CD4-positive, CD25-positive, alpha-beta regulatory T cell (primary cell): ENCODE measurements at places on chromosomes 16 and 17. TPM values are rescaled to one million over a fixed set of nuclear protein-coding genes. Genes with fewer than 3 reads are reported as not detected.

The ADGRG1 gene
- 1.2 TPM for total RNA-seq

The FAM20A gene
- total RNA-seq, result not detected

The KRT13 gene
- total RNA-seq, result not detected

The CCL17 gene
- not detected for total RNA-seq

The CA7 gene
- total RNA-seq, result not detected

The ABI3 gene
- 6.5 TPM for total RNA-seq

The EXOSC6 gene
- total RNA-seq, result 29.6 TPM

GRCh38 chr16:1265090-1265630 lies 9.3 kb downstream of the TPSD1 start:
- no peak overlapping the region for H3K27ac ChIP-seq
- DNase-seq, result no peak
- no peaks in the 10 kb centered on the region for H3K27me3 ChIP-seq
- H3K36me3 ChIP-seq, result no peaks in the 10 kb centered on the region
- H3K4me1 ChIP-seq, result no peaks in the 10 kb centered on the region

- peaks cover 20% of the 10 kb centered on the region for H3K27me3 ChIP-seq
- peaks cover 13% of the 10 kb centered on the region for H3K4me1 ChIP-seq
- no peak overlapping the region for H3K27ac ChIP-seq
Observed at GRCh38 chr16:80931801-80932707, 74.6 kb downstream of the CMC2 start.

GRCh38 chr16:57273359-57273758 lies 11.1 kb downstream of the PLLP start:
- H3K4me1 ChIP-seq, result no peaks in the 10 kb centered on the region
- no peak for DNase-seq
- no peak overlapping the region for H3K27ac ChIP-seq
- H3K27me3 ChIP-seq, result no peaks in the 10 kb centered on the region

- no peak overlapping the region for H3K27ac ChIP-seq
- no peak overlapping the region for H3K4me3 ChIP-seq
- DNase-seq, result no peak
- H3K27me3 ChIP-seq, result no peaks in the 10 kb centered on the region
- H3K36me3 ChIP-seq, result no peaks in the 10 kb centered on the region
Observed at GRCh38 chr17:82888583-82889495, 49.0 kb upstream of the ZNF750 start.

DNA sequence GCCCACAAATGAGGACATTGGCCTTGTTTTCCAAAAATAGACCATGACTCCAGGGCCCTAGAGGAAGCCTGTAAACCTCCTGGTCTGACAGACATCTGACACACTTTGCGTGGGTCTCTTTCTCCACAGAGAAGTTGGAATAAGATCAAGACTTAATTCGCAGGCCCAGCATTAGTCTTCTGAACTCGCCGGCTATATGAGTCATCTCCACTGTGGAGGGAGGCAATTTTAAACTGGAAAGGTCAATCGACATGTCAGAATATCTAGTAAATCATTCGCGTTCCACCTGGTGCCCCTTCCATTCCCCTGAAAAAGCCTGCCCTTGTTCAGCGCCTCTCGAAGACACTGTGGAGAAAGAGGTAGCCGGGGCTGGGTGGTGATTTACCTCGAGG lies 140.1 kb downstream of the CLEC16A start:
- H3K36me3 ChIP-seq, result peaks cover 10% of the 10 kb centered on the region
- H3K27ac ChIP-seq, result no peak overlapping the region
- H3K4me3 ChIP-seq, result no peak overlapping the region
- H3K27me3 ChIP-seq, result no peaks in the 10 kb centered on the region

DNA sequence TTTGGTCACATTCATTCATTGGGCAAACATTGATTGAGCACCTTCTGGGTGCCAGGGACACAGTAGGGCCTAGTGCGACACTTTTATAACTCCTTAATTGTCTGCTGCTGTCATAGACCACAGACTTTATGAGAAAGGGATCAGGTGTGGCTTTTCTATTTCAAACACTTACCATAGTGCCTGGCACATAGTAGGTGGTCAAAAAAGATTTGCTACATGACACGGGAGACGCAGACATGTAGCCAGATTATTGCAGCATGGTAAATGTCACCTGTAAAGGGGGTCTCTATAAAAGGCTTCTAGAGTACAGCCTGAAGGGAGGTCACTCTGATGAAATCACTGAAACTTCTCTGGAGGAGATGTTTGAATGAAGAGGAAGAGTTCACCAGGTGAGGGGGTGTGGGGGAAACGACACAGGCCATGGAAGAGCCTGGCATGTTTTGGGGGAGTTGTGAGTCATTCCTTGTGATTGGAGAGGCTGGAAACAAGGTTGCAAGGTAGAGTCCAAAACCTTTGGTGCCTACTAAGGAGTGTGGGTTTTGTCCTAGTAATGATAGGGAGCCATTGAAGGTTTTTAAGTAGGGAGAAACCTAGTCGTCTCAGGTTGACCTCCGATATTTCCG lies 1.6 kb downstream of the RSAD1 start:
- H3K36me3 ChIP-seq, result peaks cover 26% of the 10 kb centered on the region
- no peak overlapping the region for H3K4me3 ChIP-seq
- peaks cover 15% of the 10 kb centered on the region for H3K4me1 ChIP-seq

DNA sequence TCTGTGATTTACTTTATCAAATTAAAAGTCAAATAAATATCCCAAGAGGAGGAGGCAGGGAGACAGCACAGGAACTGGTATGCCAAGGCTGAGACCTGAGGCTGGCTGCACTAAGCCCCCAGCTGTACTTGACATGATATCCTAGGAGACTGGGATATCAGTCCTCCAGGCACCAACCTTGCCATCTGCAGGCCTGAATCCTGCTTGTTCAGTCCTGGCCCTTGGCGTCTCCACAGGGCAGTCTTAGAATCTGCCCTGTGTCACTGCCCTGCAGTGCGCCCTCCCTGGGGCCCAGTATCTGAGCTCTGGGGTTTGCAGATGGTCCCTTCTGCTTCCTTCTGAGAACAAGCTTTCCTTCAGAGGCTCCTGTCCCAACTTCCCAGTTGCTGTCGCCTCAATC lies 75.9 kb downstream of the HS3ST3A1 start:
- no peak for DNase-seq
- H3K4me3 ChIP-seq, result no peak overlapping the region
- no peak overlapping the region for H3K27ac ChIP-seq
- H3K36me3 ChIP-seq, result no peaks in the 10 kb centered on the region
- peaks cover 4% of the 10 kb centered on the region for H3K27me3 ChIP-seq
- H3K4me1 ChIP-seq, result no peaks in the 10 kb centered on the region

- H3K4me3 ChIP-seq, result no peak overlapping the region
- H3K4me1 ChIP-seq, result no peaks in the 10 kb centered on the region
- H3K27me3 ChIP-seq, result no peaks in the 10 kb centered on the region
- DNase-seq, result no peak
- no peak overlapping the region for H3K27ac ChIP-seq
Observed at GRCh38 chr17:17900615-17901520, 64.1 kb upstream of the SREBF1 start.

- H3K27me3 ChIP-seq, result no peaks in the 10 kb centered on the region
- H3K4me3 ChIP-seq, result no peak overlapping the region
- peaks cover 12% of the 10 kb centered on the region for H3K36me3 ChIP-seq
Observed at GRCh38 chr17:57670769-57671569, 74.1 kb downstream of the CCDC182 start.

DNA sequence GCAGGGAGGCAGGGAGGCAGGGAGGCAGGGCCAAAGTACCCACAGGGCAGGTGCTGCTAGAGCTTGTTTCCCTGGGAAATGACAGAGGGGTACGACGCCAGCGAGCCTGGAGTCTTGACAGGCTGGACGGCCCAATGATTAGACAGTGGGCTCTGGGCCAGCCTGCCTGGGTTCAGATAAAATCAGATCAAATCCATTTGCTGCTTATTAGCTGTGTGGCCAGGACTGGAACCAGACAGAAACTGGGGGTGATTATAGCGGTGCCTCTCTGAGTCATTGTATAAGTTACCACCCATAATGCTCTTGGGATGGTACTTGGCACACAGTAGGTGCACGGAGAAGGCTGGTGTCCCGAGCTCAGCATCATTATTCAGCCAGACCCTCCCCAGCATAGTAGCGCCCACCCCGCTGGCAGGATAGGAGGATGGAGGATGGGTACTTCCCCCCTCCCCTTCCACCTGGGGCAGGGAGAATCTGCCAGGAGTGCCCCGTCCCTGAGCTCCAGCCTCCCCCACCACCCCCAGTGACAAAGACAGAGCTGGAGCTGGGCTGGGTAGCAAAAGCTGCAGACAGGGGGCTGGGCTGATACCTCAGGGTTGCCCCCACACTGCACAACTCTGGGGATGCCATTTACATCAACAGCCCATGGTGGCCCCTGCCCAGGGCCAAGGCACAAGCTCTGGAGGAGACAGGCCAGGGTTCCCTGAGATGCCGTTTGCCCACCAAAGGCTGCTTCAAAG lies 77.6 kb upstream of the TNRC6C start:
- H3K27ac ChIP-seq, result peak overlapping the region; percentile 97
- peaks cover 59% of the 10 kb centered on the region for H3K4me1 ChIP-seq
- DNase-seq, result no peak
- H3K4me3 ChIP-seq, result peak overlapping the region; percentile 79

- H3K4me3 ChIP-seq, result no peak overlapping the region
- no peak for DNase-seq
- no peaks in the 10 kb centered on the region for H3K27me3 ChIP-seq
- peak overlapping the region; percentile 14 for H3K27ac ChIP-seq
Observed at GRCh38 chr16:66563574-66564334, 2.5 kb upstream of the CMTM1 start.

DNA sequence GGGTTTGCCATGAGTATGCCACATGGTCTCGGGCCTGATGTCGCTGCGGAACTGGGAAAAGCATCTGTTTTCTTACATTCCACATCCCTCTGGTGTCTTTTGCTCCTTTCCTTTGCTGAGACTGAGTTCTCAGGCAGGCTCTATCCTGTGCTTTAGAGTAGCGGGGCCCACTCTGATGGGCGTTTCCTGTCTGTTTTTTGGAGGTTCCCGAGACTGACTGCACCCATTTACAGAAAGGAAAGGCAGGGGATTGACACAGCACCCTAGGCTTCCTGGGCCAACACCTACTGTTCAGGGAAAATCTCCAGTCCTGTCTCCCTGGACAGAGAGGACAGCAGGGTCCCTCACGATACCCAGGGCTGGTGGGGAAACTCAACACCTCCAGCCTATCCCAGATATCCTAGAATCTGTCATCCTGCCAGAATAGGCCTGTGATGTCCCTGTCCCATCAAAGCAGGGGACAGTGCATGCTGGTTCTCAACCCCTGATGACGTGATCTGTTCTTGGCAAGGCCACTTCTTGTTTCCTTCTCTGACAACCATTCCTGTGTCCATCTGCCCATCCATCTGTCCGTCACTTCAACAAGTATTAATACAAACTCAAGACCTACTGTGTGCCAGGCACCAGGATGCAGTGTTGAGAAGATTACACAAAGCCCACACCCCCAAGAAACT lies 42.2 kb downstream of the ACTG1 start:
- no peak for DNase-seq
- no peaks in the 10 kb centered on the region for H3K36me3 ChIP-seq
- no peak overlapping the region for H3K27ac ChIP-seq
- no peaks in the 10 kb centered on the region for H3K4me1 ChIP-seq

GRCh38 chr16:87044032-87044382 lies 273.2 kb downstream of the C16orf95 start:
- no peaks in the 10 kb centered on the region for H3K4me1 ChIP-seq
- no peaks in the 10 kb centered on the region for H3K27me3 ChIP-seq
- no peaks in the 10 kb centered on the region for H3K36me3 ChIP-seq

GRCh38 chr17:7714721-7715594 lies 2.6 kb upstream of the DNAH2 start:
- H3K4me1 ChIP-seq, result peaks cover 15% of the 10 kb centered on the region
- peaks cover 29% of the 10 kb centered on the region for H3K27me3 ChIP-seq
- H3K4me3 ChIP-seq, result no peak overlapping the region

DNA sequence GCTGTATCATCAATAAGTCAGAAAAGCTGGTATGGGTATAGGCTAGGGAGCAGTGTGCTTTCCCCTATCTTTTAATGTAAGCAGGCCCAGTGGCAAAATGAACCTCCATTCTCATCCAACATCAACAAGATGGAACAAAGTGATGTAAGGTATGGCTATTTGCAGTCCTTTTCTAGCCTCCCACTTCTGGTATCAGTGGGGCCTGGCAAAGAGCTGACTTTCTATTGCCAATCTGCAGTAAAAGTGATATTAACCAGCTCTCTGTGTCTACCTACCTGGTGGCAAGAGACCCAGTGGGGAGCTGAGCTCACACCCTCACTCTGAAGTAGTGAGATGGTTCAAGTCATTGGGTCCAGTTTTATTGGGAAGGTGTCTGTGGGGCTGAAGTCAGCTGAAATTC lies 1492.6 kb downstream of the CDH11 start:
- no peaks in the 10 kb centered on the region for H3K36me3 ChIP-seq
- no peaks in the 10 kb centered on the region for H3K4me1 ChIP-seq
- H3K4me3 ChIP-seq, result no peak overlapping the region
- no peak for DNase-seq

DNA sequence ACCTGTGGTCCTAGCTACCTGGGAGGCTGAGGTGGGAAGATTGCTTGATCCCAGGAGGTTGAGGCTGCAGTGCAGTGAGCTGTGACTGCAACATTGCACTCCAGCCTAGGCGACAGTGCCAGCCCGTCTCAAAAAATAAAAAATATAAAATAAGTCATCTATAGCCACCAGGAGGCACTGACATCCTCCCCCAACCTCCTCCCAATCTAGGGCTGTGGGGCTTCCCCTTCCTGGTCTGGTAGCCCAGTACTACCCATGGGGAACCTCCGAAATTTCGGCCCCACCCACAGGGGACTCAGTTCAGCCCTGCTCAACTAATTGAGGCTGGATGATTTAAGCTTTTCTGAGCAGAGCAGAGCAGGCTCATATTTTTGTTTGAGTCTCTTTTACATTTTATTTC lies 3.2 kb downstream of the ZSCAN10 start:
- H3K27ac ChIP-seq, result peak overlapping the region; percentile 34
- no peak overlapping the region for H3K4me3 ChIP-seq
- no peaks in the 10 kb centered on the region for H3K36me3 ChIP-seq
- H3K27me3 ChIP-seq, result no peaks in the 10 kb centered on the region

DNA sequence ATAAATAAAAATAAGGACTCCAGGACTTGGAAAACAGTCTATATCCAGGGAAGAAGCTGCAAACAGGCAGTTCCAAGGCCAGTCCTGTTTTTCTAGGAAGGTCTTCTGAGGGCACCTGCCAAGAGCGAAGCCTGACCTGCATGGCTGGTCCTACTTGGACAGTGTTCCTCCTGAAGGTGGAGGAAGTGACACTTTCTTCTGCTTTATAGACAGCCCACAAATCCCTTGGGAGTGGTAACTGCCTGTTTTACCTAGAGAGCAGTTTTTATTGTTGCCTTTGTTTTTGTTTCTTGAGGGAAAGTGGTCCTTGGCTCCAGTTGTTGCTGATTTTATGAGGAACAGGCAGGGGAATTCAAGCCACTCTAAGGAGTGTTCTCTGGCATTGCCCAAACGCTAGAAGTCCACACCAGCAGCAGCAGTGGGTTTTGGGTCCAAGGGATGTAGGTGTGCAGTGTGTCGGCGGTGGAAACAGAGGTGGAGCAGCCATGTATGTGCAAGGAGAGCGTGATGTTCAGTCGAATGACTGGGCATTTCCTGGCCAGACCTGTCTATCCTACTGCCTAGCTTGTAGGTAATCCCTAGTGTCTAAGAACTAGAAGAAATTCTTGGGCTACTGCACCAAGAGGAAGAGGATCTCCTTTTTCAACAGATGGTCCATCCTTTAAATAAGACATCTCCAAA lies 35.3 kb downstream of the LDHD start:
- no peak overlapping the region for H3K27ac ChIP-seq
- no peak overlapping the region for H3K4me3 ChIP-seq
- no peaks in the 10 kb centered on the region for H3K27me3 ChIP-seq
- H3K4me1 ChIP-seq, result peaks cover 14% of the 10 kb centered on the region
